ENCODE measurements at places on chromosomes 7 and 10.

DNA sequence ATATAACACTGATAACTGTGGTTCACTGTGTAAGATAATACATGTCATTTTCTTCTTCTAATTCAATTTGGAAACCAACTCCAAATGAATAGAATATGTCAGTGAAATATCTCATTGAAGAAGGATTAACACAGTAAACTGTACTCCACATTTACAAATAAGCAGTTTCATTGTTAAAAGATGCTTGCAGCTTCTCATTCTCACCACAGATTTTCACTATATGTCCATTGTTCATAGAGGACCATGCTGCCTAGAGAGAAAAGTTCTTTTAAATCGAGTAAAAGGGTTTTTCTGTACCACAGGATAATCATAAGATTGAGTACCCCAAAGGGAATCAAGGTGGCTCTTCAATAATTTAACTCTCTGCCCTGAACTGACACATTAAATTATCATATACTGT, 165.5 kb downstream of the LRRN3 start:
- ATAC-seq, result no peak

DNA sequence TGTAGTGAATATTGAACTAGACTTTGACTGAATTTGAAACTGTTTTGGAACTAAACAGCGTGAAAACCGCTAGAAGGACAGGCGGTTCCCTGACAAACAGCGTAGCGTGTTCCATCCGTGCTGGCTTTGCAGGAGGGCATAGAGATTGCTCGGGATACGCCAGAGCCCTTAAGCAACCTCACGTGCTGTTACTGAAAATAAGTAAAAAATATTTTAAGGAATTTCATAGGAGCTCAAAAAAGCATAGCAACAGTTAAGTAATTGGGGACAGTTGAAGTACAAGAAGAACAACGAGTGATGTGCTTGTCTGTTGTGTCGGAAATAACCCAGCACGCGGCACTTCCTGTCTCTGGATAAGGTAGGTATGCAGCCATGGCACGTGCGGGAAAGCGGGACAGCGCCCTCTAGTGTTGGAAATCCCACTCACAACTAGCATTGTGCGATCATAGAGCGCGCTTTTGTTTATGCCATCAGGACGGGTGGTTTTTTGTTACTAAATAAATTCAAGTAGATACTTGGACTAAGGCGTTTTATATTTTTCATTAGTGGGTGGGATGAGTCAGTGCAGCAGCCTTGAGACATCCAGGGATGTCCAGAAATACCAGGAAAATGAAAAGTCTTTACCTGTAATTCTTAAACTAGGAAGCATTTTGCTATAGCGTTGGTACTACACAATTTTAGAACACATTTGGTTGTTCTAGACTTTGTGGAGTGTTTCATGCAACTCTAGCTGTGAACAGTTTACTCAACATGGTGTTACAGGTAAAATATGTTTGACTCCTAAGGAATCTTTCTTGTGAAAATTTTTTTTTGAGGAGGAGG, 50.4 kb downstream of the DNAJB6 start:
- ATAC-seq, result peak; percentile 58

- no peak for ATAC-seq
Observed at GRCh38 chr10:126654579-126654978, 15.9 kb downstream of the C10orf90 start.

GRCh38 chr10:79241990-79242619, 105.2 kb upstream of the PPIF start:
- ATAC-seq, result peak; percentile 27

DNA sequence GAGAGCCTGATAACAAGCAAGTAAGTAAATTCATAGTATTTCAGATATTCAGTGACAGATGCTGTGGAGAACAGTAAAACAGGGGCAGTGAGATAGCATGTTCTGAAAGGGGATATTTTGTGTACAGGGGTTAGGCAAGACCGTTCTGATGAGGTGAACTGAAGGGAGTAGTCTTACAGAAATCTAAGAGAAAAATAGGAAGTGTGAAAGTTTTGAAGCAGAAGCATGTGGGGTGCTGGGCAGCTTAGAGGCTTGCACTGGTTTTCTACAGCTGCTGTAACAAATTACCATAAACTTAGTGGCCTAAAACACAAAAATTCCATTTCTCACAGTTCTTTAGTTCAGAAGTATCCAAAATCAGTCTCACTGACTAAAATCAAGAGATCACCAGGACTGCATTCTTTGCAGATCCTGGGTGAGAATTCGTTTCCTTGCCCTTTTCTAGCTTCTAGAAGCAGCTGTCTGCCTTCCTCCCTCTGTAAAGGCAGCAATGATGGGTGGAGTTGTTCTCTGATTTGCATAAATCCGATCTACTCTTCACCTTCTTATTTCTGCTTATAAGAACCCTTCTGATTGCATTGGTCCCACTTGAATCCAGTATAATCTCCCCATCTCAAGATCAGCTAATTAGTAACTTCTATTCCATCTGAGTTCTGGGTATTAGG, 7.5 kb upstream of the KLF14 start:
- ATAC-seq, result no peak

GRCh38 chr10:116027355-116027754, 245.7 kb downstream of the GFRA1 start:
- ATAC-seq, result no peak

GRCh38 chr7:157412021-157412443, 75.2 kb downstream of the DNAJB6 start:
- no peak for ATAC-seq

GRCh38 chr10:132173185-132173584, 13.6 kb upstream of the DPYSL4 start:
- ATAC-seq, result no peak

DNA sequence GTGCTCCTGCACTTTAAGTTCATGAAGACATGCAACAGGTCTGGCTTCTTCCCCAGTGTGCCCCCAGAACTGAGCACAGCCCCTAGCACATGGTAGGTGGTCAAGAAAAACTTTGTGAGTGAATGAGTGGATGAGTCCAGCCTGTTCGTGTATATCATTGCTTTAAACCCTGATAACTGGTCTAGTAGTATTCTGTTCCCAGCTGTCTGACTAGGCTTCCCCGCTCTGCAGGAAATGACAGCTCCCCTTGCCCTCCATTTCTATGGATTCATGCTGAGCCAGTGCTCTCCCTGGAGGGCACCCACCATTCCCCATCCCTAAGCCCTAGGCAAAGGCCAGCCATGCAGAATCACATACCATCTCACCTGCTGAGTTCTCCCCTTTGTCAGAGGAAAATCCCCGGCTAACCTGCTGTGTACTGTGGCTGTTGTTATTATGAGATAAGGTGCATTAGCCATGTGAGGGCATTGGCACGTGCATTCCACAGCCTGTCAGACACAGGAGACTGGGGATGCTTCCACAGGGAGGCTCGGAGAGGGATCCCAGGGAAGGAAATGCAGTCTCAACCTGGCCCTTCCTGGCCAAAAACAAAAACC, 698.9 kb downstream of the GRID1 start:
- no peak for ATAC-seq

DNA sequence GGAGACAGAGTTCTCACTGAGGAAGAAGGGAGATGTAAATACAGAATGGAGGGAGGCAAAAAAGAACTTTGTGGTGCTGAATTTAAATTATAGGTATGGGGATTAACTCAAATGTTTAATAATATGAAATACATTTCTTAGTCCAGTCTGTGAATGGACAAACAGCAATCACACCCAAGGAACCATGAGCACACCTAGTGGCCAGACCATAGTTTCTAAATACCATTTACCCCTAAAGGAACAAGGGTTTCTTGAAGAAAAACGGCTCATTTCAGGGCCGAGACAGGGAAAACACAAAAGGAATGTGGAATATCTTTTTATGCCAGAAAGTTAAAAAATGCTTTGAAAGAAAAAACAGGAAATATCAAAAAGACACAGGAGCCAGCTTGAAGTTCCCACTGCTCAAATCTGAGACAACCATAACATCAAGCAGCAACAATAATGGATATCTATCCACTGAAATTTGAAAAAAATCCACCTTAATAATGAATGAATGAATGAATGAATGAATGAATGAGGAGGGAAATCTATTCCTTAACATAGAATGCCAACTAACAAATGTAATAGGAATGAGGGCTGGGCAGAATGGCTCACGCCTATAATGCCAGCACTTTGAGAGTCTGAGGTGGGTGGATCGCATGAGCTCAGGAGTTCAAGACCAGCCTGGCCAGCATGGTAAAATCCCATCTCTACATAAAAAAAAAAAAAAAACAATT, 8.6 kb downstream of the IPMK start:
- no peak for ATAC-seq

DNA sequence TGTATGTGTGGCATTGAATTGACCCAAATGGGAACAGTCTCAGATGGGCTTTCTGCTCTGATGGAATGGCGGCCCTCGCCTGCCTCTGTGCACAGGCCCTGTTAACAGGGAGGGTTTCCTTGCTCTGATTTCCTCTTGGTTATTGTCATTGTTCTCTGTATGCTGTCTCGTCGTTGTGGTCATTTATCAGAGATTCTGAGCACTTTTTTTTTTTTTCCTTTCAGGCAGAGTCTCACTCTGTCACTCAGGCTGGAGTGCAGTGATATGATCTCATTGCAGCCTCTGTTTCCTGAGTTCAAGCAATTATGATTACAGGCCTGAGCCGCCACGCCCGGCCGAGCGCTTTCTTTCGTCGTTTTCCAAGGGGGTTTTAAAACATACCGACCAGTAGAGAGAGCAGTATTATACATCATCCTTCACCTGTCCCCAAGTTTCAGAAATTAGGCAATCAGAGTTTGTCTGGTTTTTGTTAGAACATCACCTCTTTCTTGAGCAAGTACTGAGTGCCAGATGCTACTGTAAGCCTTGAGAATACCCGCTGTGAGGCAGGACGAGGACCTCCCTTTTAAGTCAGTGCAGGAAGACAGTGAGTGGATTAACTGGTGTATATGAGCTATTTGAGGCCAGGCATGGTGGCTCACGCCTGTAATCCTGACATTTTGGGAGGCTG, 6.5 kb downstream of the CHST12 start:
- ATAC-seq, result no peak

DNA sequence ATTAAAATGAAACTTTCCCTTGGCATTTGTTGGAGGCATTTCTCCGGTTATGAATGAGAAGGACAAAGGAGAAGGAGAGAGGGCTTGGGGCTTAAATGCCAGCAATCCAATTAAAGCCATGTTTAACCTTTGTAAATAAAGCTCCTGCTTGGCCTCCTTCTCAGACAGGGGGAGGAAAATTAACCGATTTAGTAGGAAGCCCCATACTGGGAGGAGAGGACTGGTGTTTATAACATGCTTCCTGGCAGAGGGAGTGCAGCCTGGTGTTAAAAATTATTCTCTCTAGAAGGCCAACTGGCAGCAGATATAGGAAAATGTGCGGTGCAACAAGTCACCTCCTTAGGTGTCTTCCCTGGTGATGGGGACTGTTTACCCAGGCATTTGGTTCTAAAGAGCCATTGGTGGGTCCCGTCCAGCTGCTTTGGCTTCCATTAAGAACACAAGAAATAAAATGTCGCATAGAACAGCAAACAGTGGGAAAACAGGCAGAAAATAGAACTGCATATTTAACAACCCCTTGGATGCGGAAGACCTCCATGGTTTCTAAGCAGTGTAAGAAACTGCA, 846.5 kb downstream of the TYW1 start:
- no peak for ATAC-seq

DNA sequence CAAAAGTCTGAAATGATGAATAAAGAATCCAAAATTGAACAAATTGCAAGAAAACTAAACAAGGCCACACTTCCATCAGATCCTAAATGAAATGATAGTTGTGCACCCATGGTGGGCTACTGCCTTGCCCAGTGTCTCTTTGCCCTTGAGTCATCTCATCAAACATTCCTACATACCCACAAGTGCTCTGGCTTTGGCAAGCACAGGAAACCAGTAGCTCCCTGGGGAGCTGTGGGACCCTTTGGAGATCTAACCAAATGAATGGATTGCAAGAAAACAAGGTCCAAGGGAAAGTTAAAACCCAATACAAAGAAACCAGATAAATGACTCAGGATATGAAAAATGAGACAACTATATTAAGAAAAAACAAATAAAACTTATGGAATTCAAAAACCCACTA, 129.8 kb upstream of the TMEM229A start:
- ATAC-seq, result no peak

DNA sequence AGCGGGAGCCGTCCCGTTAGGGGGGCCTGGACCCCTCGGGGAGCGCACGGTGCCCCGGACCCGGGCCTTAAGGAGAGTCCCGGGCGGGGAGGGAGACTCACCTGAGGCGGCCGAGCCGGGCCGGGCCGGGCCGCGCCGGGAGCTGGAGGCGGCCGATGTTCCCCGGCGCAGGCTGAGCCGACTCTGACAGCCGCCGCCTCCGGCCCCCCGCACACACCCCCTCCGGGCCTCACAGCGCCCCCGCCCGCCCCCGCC, at the start of gene ACHE:
Gene ACHE (minus strand): TSS at position 188 of the 255 bp plus-strand sequence. CDS start 1,656 bp downstream, outside the sequence.
- ATAC-seq, result peak; percentile 39

DNA sequence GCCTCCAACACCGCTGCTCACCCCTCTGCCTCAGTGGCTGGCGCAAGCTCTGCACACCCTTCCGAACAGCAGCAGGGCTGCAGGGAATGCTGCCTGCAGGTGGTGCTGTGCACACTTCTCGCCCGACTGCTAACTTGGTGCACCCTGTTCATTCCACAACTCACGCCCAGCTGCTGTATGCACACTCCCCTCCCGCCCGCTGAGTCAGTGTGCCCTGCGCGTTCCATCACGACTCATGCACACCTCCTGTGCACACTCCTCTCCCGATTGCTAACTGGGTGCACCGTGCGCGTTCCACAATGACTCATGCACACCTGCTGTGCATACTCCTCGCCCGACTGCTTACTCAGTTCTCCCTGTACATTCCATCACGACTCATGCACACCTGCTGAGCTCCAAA, 21.5 kb downstream of the ADARB2 start:
- no peak for ATAC-seq

- no peak for ATAC-seq
Observed at GRCh38 chr10:31186225-31187000, 132.6 kb upstream of the ZEB1 start.

DNA sequence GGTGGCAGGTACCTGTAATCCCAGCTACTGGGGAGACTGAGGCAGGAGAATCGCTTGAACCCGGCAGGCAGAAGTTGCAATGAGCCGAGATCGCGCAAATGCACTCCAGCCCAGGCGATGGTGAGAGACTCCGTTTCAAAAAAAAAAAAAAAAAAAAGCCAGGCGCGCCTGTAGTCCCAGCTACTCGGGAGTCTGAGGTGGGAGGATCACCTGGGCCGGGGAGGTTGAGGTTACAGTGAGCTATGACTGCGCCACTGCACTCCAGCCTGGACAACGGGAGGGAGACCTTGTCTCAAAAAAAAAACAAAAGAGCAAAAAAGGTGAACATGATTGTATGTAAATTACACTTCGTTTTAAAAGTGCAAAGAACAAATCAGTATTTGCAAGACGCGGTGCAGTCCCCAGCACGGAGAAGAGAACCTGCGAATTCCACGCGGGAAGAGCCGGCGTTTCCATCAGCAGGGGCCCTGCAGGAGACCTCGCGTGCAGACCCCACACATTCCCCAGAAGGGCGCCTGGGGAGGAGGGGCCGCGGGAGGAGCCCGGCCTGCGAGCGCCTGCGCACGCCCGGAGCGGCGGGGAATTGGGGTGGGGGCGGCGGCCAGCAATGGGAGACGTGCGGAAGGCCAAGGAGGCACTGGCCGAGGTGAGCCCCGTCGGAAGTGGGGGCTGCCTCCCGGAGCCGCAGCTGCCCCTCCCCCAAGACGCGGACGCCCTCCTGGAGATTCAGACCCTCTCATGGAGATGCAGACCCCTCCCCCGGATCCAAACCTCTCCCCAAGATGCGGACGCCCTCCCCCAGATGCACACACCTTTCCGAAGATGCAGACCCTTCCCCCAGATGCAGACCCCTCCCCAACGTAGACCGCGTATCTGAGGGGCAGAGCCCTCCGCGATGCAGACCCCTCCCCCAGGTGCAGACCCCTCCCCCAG, 16.7 kb upstream of the SUN1 start:
- peak; percentile 43 for ATAC-seq

GRCh38 chr10:87991946-87992345, 128.5 kb downstream of the PTEN start:
- ATAC-seq, result no peak

All from motor neuron (in vitro differentiated cells).